ENCODE measurements at places on chromosomes 11 and 22.

- no peak for DNase-seq
Measured at GRCh38 chr22:45154383-45154782, 9.3 kb upstream of the NUP50 start.

- DNase-seq: no peak
Measured at GRCh38 chr11:96413408-96413807, 23.6 kb downstream of the JRKL start.

DNA sequence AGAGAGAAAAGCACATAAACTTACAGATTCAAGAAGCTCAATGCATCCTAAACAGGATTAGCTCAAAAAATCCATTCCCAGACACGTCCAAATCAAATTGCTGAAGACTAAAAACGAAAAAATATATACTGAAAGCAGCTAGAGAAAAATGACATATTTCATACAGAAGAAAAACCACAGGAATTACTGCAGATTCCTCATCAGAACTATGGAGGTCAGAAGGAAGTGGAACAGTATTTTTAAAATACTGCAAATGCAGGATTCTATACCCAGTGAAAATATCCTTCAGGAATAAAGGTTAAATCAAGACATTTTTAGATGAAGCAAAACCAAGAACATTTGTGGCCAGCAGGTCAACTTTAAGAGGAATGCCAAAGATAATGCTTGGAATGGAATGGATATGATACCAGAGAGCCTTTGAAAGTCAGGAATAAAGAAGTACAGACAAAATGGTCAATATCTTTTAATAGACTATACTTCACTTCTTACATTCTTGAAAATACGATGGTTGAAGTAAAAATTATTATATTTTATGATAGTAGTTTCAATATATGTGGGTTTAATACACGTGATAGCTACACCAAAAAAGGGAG, 352.9 kb downstream of the CTTN start:
- DNase-seq: no peak

- DNase-seq: peak; percentile 38
Measured at GRCh38 chr11:32052215-32052614, 38.7 kb upstream of the RCN1 start.
